ENCODE measurements at places on chromosomes 3 and 15. TPM values are rescaled to one million over a fixed set of nuclear protein-coding genes. Genes with fewer than 3 reads are reported as not detected.

GRCh38 chr15:29589416-29589815 lies 232.9 kb downstream of the TJP1 start:
- no peak for DNase-seq

DNA sequence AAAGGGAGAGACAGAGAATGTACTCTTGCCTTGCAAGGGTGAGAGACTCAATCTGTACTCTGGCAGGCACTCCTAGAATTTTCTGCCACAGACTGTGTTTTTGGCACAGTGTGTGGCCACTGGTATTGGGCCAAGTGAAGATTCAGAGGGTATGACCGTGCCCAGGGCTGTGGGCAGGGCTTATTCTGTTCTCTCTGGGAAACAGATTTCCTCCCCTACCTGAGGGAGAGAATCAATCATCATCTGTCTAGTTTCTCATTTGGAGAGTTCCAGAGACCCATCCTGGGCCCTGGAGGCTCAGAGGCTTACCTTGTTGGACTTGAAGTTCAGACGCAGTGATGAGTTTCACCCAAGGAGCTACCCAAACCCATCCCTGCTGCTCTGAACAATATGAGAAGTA lies 28.2 kb downstream of the CSTA start:
- DNase-seq: no peak

- DNase-seq: no peak
Observed at GRCh38 chr3:13932578-13933295, 52.9 kb upstream of the WNT7A start.

- DNase-seq: no peak
Observed at GRCh38 chr15:58010983-58011382, 54.5 kb downstream of the ALDH1A2 start.

GRCh38 chr3:115156046-115156654 lies 9.1 kb upstream of the ZBTB20 start:
- DNase-seq: no peak

- DNase-seq: peak; percentile 37
Observed at GRCh38 chr15:90001062-90001682, at the start of gene ZNF710. TSS of gene ZNF710 (plus strand) at chr15:90001324. CDS start at chr15:90067138, 65,814 bp downstream.

GRCh38 chr3:139518926-139519842 lies 20.4 kb downstream of the RBP1 start:
- no peak for DNase-seq

GRCh38 chr15:34358367-34358766 lies 8.6 kb downstream of the LPCAT4 start:
- no peak for DNase-seq

GRCh38 chr3:54901906-54902685 lies 25.8 kb downstream of the LRTM1 start:
- DNase-seq: no peak

- no peak for DNase-seq
Observed at GRCh38 chr15:72785432-72785831, 1.9 kb upstream of the ADPGK start.

GRCh38 chr15:49155834-49156627 lies 632 bp upstream of the COPS2 start:
- DNase-seq: peak; percentile 47

GRCh38 chr15:80578871-80579270 lies 116.2 kb upstream of the ABHD17C start:
- DNase-seq: no peak

- DNase-seq: no peak
Observed at GRCh38 chr3:194035406-194036138, 100.4 kb upstream of the HES1 start.

- DNase-seq: no peak
Observed at GRCh38 chr3:170644711-170645110, 58.8 kb upstream of the SLC7A14 start.

DNA sequence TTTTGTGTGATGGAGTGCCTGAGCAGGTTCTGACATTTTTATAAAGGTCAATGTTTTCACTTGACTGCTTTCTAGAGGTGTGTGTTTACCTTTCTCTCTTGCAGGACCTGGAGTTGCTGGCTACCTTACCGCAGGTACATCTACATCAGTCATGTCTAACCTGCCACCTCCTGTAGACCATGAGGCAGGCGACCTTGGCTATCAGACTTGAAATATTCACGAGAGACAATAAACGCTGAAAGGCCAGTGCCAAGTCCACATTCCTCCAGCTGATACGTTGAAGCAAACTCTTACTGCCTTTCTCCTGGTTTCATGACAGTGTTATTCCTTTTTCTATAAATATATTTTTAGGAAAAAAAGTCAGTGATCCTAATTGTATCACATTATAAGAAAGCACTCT lies 59.0 kb upstream of the ACKR4 start:
- DNase-seq: no peak

Gene FOXB1
- total RNA-seq: 6.7 TPM

Gene IQSEC1
- total RNA-seq: 75.3 TPM

Gene EFHB
- 1.6 TPM for total RNA-seq

Gene ALCAM
- total RNA-seq: 14.0 TPM

Gene SYNPR
- total RNA-seq: not detected

Gene GRK7
- total RNA-seq: 0.10 TPM

Gene MYO5C
- total RNA-seq: 22.9 TPM

Gene MKRN3
- 0.85 TPM for total RNA-seq
